ENCODE measurements at places on chromosomes 4 and X.

DNA sequence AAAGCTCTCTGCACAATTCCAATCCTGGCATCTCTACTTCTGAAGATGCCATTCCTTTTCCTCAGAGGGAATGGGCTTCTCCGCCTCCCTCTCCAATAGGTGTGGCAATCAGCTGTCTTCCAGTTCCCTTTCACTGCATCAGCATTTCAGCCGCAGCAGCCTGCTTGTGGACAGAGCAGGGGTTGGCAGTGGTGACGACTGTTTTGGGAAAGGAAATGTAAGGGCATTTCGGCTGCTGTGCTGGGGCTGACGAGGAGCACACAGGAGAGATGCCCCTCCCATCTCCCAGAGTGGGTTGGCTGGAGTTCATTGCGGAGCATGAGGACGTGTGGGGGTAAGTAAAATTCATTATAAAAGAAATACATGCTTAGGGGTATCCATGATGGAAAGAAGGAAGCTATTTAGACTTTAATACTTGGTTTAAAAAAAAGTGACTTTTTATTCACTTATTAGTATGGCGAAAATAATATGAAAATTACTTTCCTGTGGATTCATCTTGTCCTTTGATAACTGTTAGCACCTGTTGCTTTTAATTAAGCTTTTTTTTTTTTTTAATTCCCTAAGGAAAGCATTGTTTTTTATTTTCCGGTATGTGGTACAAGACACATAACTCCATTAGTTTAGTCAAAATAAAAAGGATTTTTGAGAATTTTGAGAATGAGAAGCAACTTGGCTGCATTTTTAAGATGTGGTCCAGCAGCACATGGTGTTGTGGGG lies at the start of gene LIMCH1:
Gene LIMCH1, plus strand, starts transcription at position 141 of the 717 bp plus-strand sequence. CDS start 67,839 bp downstream, outside the sequence.
- no peak for DNase-seq

DNA sequence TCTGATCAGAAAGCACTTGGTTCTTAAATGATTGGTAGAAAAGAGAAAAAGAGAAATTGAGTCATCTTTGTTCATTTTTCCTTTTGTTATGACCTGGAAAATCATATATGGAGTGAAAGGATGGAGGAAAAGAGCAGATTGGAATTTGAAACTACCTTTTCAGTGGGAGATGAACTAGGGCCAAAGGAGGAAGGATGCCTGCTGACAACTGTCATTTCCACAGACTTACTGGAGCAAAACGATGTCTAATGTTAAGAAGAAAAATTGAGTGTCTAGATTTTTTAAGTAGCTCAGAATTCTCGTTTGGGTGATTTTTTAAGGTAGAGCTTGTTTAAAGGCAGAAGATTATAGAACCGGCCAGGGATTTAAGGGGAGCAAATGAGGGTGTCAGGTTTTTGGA lies 144.6 kb upstream of the KCNIP4 start:
- DNase-seq = no peak

DNA sequence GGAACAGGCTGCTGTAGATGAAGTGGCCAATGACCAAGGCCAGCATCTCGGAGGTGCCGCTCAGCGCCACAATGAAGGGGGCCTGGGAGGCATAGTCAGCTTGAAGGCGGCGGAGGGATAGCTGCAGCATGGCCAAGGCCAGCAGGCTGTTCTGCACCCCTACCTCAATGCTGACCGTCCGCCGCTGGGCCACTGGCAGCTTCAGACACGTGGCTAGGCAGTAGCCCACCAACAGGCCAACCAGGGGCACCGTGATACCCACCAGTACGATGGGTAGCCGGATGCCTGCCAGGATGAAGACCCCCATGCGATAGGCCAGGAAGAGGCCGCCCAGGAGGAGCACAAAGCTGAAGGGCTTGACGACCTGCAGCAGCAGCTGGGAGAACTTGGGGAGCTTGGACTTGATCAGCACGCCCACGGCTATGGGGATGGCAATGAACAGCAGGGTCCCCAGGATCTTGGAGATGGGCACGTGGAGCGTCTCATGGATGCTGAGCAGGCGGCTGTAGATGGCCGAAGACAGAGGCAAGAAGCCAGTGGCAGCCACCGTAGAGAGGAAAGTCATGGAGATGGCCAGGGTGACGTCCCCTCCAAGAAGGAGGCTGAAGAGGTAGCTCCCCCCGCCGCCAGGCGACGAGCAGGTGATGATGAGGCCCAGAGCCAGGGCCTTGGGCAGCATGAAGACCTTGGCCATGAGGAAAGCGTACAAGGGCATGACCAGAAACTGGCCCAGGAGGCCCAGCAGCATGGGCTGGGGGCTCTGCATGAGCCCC lies 1.3 kb upstream of the UBL4A start:
- no peak for DNase-seq

- no peak for DNase-seq
These were observed 3.7 kb downstream of the FGD1 start for GRCh38 chrX:54492340-54492739.

DNA sequence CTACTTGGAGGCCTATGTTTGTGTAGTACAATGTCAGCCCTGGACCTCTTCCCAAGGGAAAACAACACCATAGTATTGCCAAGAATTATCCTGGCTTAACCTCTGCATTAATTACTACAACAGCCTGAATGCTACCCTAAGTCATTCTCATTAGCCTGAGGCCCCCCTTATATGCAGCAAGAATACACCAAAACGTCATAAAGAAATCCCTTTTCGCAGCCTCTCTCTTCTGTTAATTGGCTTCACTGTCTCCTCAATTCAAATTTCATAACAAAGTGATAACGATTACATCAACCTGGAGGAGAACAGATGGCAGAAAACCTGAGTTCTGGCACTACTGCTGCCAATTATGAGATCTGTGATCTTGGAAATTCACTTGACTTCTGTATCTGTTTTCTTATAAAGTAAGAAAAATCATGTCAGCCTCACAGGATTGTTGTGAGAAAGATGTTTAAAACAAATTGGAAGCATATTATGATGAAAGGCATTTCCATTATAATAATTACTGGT lies 1663.1 kb downstream of the STIM2 start:
- no peak for DNase-seq

DNA sequence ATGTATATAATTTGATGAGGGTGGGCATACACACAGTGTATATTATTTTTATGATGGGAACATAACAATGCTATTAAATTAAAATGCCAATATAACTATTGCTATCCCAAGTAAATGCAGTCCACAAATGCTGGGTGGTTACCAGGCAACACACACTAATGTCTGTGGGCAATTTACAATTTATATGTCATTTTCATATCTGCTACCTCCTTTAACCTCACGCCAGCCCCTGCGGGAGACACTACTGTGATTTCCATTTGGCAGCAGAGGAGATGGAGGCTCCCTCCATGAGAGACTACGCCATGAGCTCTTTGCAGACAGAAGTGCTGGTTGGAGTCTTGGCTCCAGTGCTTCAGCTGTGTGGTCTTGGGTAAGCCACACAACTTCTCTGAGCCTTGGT lies 87.9 kb downstream of the PPP2R2C start:
- DNase-seq = no peak

DNA sequence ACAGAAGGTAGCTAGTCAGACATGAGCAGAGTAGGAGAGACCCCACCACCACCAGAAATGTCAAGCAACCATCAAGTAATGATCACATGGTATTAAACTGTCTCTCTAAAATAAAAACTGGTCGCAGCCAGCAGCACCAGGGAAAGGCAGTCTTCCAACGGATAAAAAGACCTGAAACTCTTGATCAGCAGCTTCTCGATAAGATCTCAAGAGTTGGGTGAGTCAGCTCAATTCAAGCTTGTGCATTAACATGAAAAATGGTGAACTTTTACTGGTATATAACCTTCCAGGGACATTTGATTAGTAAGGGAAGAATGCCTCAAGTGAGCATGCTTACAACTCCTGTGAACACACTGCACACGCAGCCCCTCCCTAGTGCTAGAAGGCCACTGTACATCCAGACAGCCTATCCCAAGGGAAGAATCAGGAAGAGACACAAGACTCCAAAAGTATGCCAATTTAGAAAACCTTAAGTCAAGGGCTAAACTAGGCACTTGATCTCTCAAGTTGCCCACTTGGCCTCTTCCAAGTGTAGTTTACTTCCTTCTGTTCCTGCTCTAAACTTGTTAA lies 270.0 kb upstream of the GNPDA2 start:
- DNase-seq = no peak

DNA sequence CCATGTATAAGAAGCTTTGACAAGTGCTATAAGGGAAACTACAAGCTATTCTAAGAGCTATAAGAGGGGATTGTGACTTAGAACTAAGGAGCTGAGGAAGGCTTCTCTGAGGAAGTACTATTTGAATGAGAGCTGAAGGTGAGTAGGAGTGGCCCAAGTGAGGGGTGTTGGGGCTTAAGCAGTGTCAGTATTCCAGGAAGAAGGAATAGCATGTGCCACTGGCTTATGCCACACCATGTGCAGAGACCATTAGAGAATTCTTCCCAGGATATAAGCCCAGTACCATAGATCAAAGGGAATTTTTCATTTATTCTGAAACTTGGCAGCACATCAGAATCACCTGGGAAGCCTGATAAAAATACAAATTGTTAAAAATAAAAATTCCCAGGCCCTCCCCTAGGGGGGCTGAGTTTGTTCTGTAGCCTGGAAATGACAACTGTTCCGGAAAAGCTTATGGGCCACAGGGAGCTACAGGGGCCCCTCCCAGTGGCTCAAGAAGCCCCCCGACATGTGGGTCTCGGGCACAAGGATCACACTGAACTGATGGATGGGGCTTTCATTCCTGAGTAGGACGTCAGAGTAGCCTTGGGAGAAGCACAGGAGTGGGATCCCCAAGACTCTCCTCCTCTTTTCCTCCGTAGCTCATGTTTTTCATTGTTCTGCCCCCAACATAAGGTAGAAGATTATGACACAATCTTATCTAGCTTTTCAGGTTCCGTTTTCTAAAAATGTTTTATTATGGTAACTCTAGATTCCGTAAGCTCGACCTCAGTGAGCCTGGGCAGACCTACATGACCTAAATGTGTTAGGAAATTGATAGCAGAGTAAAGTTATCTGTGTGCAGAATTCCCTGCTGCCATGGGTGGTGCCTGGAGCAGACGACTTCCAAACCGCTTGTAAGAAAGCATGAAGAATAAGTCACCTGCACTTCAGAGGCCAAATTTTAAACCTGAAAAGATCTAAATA lies 119.3 kb downstream of the AFF1 start:
- no peak for DNase-seq

- DNase-seq = no peak
These were observed 13.0 kb downstream of the DKC1 start for GRCh38 chrX:154775419-154776349.

DNA sequence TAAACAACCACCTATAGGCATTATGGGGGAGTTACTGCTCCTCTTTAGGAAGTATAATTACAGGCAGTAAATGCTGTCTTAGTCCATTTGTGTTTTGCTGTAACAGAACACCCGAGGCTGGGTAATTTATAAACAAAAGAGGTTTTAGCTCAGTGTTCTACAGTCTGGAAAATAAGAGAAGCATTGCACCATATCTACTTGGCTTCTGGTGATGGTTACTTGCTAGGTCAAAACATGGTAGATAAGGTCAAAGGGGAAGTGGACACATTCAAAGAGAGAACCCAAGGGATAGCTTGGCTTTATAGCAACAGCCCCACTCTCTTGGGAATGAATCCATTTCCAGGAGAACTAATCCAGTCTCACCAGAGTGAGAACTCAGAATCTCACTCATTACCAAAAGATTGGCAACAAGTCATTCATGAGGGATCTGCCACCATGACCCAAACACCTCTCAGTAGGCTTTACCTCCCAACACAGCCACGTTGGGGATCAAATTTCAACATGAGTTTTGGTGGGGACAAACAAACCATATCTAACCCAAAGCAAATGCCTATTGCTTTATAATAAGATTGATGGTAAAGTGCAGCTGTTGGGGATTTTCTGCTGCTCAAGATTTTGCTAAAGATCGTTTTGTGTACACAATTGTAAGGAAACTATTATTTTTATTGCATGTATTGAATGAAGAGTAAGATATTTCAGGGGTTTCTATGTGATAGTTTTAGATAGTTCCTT lies 32.6 kb downstream of the STAG2 start:
- no peak for DNase-seq

- DNase-seq = no peak
These were observed 113.3 kb upstream of the H2AZ1 start for GRCh38 chr4:100063355-100063754.

GRCh38 chr4:6900181-6900812 lies 9.3 kb upstream of the TBC1D14 start:
- no peak for DNase-seq

GRCh38 chr4:124111922-124112321 lies 600.6 kb downstream of the ANKRD50 start:
- DNase-seq = no peak

- DNase-seq = no peak
These were observed 123.2 kb upstream of the TRIM2 start for GRCh38 chr4:153081006-153081580.

GRCh38 chrX:78540171-78540570 lies 119.0 kb downstream of the RTL3 start:
- DNase-seq = no peak

- no peak for DNase-seq
These were observed 61.6 kb downstream of the PLS3 start for GRCh38 chrX:115622534-115622933.

- no peak for DNase-seq
These were observed 131.5 kb upstream of the CENPE start for GRCh38 chr4:103329642-103330041.

DNA sequence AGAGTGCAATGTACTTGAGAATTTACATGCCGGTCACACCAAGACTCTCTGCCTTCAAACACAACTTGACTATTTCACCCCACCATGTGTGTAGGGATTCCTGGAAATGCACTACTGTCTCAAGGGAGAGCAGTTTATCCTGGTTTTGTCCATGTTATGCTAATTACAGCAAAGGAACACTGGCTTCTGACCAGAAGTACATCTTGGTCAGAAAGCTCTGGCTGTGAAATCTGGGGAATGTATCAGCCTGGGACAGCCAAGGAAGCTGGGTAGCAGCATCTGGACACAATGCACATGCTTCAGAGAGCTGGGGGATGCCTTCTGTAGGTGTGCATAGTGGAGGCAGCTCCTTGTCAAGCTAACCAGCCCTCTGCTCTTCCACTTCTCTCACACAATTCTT lies 1432.6 kb upstream of the TENM3 start:
- no peak for DNase-seq

DNA sequence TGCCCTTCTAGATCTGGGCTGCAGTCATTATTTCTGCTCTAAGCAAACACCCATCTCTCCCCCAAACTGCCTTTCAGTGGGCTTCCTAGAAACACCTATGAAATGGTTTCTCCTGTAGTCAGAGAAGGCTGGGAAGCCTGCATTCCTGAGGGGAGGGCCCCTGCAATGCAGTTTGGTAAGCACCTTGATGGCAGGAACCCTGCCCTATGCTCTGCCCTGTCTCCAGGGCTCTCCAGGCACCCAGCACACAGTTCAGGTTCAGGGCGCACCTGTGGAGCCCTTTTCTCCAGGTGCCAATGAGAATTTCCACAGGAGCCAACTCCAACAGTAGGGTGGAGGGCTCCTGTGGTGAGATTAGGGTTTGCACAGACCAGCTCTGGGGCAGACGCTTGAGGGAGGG lies 69.1 kb upstream of the FBXW7 start:
- DNase-seq = no peak

- DNase-seq = no peak
These were observed 5.2 kb downstream of the POU4F2 start for GRCh38 chr4:146643812-146644401.

DNA sequence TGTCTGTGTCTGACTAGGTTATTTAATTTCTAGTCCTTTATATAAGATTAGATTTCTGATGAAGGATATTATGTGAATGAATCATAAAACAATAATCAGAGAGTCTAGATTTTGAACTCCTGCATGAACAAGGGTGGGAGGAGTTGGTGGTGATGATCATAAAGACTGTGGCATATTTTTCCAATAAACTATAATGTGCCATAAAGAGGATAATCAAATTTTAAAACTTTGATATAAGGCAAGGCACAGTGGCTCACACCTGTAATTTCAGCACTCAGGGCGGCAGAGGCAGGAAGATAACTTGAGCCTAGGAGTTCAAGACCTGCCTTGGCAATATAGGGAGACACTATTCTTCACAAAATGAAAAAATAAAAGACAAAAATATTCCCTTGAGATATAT lies 473.3 kb downstream of the GABRG1 start:
- no peak for DNase-seq
